ENCODE measurements at places on chromosomes 16 and 17. TPM values are rescaled to one million over a fixed set of nuclear protein-coding genes. Genes with fewer than 3 reads are reported as not detected.

The MBTPS1 gene
- total RNA-seq: 122 TPM

The CHRNE gene
- 3.2 TPM for total RNA-seq

The PKMYT1 gene
- total RNA-seq: 0.47 TPM

The SLC52A1 gene
- total RNA-seq: not detected

The ACSF2 gene
- total RNA-seq: 11.9 TPM

Measured in CD4-positive, alpha-beta T cell (primary cell).